Activated T-helper 1 cell treated with anti-CD3 and anti-CD28 coated beads, Interleukin-12 subunit alpha, Interleukin-12 subunit beta, Interleukin-2, Interleukin-4 antibody, amounts not matched to agents 30 ng/mL and 10 ng/mL and 1 ng/mL, durations not matched to agents 14 hours and 24 hours and 36 hours (primary cell): ENCODE measurements at places on chromosomes 13 and 19. TPM values are rescaled to one million over a fixed set of nuclear protein-coding genes. Genes with fewer than 3 reads are reported as not detected.
A peak's percentile ranks its signal among the peaks of the same experiment; 100 is the strongest.

GRCh38 chr19:1943661-1944087, 2.7 kb downstream of the CSNK1G2 start:
- H3K27me3 ChIP-seq, result no peaks in the 10 kb centered on the region
- no peak for DNase-seq
- H3K4me3 ChIP-seq, result peak overlapping the region; percentile 95
- peaks cover 9% of the 10 kb centered on the region for H3K36me3 ChIP-seq
- H3K27ac ChIP-seq, result peak overlapping the region; percentile 93
- peaks cover 23% of the 10 kb centered on the region for H3K4me1 ChIP-seq

The OR7C1 gene
- not detected in 2 replicates for total RNA-seq

The PCDH17 gene
- total RNA-seq, result 0.05 and 0.07 TPM in 2 replicates

The CKAP2 gene
- 36.9 and 37.3 TPM in 2 replicates for total RNA-seq

DNA sequence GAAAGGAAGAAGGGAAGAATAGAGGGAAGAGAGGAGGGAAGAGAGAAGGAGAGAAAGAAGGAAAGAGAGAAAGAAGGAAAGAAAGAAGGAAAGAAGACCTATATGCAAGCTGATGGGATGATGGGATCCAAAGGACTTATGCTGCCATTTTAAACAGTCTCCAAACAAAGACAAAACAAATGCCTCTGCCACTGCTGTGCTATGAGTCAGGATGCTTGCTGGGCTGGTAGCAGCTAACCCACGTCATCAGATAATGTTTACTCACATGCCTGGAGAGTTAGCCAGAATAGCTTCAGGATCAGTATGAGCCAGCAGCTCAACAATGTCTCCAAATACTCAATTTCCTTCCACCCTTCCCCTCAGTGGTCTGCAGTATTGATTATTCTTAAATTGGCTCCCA, 12.0 kb upstream of the ZNF274 start:
- DNase-seq, result no peak
- H3K4me1 ChIP-seq, result no peaks in the 10 kb centered on the region
- no peak overlapping the region for H3K27ac ChIP-seq
- H3K4me3 ChIP-seq, result no peak overlapping the region
- H3K27me3 ChIP-seq, result no peaks in the 10 kb centered on the region

DNA sequence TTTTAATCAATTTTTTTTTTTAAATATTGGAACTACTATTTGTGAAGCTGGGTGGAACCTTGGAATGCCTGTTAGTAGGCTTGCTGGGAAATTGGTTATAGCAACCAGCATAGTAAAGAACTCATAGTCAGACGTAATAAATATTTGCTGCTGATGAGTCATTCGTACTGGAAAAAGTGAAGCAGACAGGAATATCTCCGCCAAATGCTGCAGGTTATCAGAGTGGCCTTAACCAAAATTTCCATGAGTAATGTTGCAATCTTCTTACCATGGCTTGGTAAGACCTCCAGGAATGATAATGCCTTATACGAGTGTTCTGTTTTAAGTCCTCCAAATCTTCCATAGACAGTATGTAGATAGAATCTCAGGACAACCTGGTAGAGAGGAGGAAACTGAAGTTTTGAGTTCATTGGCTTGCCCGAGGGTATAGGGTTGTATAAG, 34.2 kb downstream of the MBNL2 start:
- DNase-seq, result no peak
- peaks cover 15% of the 10 kb centered on the region for H3K36me3 ChIP-seq
- no peaks in the 10 kb centered on the region for H3K27me3 ChIP-seq
- H3K4me3 ChIP-seq, result no peak overlapping the region
- peaks cover 69% of the 10 kb centered on the region for H3K4me1 ChIP-seq
- peak overlapping the region; percentile 87 for H3K27ac ChIP-seq

The DKKL1 gene
- not detected in 2 replicates for total RNA-seq

GRCh38 chr13:20782116-20782708, 8.5 kb upstream of the EEF1AKMT1 start:
- H3K4me3 ChIP-seq, result no peak overlapping the region
- peaks cover 28% of the 10 kb centered on the region for H3K36me3 ChIP-seq
- no peaks in the 10 kb centered on the region for H3K27me3 ChIP-seq
- H3K27ac ChIP-seq, result no peak overlapping the region
- no peak for DNase-seq

DNA sequence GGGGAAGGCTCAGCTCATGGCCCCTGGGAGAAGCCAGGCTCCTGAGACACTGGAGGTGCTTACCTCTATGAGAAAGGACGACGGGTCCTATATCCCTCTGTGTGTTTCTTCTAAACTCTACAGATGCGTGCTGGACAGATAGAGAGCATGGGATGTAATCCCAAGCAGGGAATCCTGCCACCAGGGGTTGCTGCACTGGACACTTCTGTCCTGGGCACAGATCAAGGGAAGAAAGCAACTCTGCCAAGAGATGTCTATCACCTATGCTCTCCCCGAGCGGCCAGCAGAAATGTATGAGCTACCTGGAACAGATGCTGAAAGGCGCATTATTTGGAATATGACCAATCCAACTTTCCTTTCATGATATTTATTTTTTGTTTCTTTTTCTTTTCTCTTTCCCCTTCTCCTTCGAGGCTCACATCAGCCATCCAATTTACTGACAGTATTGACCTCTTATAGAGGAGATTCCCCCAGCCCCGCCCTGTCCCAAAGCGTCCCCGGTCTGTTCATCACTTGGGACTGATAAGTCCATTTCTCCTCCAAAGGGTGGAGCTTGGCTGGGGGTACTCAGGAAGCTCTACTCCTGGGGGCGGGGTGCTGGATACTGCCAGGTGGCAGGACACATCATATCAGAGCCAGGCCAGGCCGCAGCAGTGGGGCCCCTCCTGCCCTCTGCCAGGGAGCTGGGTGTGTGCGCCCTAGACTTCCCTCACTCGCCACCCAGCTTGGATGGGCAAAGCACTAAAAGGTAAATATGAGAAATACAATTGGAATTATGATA, 34.2 kb downstream of the TSHZ3 start:
- H3K27ac ChIP-seq, result no peak overlapping the region
- H3K4me3 ChIP-seq, result no peak overlapping the region
- no peak for DNase-seq
- H3K27me3 ChIP-seq, result peaks cover 3% of the 10 kb centered on the region

The GATAD2A gene
- 139 and 142 TPM in 2 replicates for total RNA-seq

The RYR1 gene
- total RNA-seq, result 2.6 and 3.8 TPM in 2 replicates

- H3K27me3 ChIP-seq, result peaks cover 28% of the 10 kb centered on the region
- no peak overlapping the region for H3K4me3 ChIP-seq
- no peaks in the 10 kb centered on the region for H3K36me3 ChIP-seq
- no peaks in the 10 kb centered on the region for H3K4me1 ChIP-seq
- no peak overlapping the region for H3K27ac ChIP-seq
Observed at GRCh38 chr19:44807162-44807561, 1.7 kb upstream of the BCAM start.

The KLK2 gene
- total RNA-seq, result not detected in 2 replicates

The PDX1 gene
- not detected in 2 replicates for total RNA-seq

DNA sequence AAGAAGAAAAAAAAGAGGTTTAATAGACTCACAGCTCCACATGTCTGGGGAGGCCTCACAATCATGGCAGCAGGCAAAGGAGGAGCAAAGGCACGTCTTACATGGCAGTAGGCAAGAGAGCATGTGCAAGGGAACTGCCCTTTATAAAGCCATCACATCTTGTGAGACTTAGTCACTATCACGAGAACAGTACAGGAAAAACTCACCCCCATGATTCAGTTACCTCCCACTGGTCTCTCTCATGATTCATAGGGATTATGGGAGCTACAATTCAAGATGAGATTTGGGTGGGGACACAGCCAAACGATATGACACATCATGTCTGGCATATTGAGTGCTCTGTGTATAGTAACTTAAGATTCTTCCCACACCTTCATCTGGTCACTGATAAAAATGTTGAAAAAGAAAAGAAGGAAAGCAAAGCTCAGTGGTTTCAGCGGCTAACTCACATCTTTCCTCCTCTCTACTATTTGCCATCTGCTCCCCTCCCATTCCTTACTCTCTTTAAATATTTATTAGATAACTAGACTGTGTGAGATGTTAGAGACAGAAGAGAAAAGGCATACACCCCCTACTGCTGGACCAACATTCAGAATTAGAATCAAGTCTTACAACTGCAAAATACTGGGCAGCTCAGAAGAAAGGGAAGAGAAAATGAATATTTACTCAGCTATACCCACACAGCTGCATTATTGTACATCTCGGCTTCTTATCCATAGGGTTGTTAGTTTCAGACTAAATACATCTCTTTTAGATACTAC, 60.1 kb upstream of the AKAP11 start:
- no peak for DNase-seq
- H3K4me3 ChIP-seq, result no peak overlapping the region

DNA sequence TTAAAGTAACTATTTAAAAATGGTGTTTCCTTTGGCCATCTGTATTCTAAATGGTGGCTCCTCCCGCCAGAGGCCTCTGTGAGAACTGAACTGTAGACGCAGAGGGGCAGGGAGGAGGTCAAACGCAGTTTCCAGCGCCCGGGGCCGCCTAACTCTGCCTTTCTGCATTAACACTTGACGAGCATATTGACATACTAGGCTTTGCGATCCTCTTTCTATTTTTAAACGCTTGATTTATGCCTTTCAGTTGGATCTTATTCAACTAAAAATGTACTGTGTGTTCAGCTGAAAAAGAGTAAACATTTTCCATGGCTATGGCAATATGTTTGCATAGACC, 74.7 kb downstream of the SPACA7 start:
- no peaks in the 10 kb centered on the region for H3K4me1 ChIP-seq
- H3K27me3 ChIP-seq, result no peaks in the 10 kb centered on the region
- H3K36me3 ChIP-seq, result no peaks in the 10 kb centered on the region
- no peak for DNase-seq
- H3K4me3 ChIP-seq, result no peak overlapping the region
- no peak overlapping the region for H3K27ac ChIP-seq

- H3K4me3 ChIP-seq, result no peak overlapping the region
- H3K27ac ChIP-seq, result no peak overlapping the region
- peaks cover 86% of the 10 kb centered on the region for H3K4me1 ChIP-seq
- DNase-seq, result no peak
- no peaks in the 10 kb centered on the region for H3K27me3 ChIP-seq
- peaks cover 37% of the 10 kb centered on the region for H3K36me3 ChIP-seq
Observed at GRCh38 chr13:99299920-99300341, 7.3 kb downstream of the GPR183 start.

DNA sequence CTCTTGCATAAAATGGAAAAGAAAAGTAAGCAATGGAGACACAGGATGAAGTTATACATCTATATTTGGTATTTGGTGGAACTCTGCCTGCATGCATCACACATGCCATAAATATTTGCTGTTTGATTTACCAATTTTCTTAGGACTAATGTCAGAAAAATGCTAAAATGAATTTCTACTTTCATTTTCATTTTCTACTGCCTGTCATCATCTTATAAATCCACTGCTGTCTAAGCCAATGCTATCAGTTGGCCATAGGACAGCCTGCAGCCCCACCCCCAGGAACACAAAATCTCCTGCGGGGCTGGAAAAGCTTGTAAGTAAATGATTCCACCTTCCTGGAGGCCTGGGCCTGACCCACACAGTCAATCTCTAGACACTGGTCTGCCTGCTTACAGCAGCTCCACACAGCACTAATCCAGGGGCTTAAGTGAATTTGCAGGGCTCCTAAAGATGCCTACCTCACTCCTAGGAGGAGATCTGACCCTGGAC, 122.0 kb downstream of the ENOX1 start:
- H3K27ac ChIP-seq, result no peak overlapping the region
- H3K36me3 ChIP-seq, result no peaks in the 10 kb centered on the region
- no peak for DNase-seq
- peaks cover 10% of the 10 kb centered on the region for H3K4me1 ChIP-seq

DNA sequence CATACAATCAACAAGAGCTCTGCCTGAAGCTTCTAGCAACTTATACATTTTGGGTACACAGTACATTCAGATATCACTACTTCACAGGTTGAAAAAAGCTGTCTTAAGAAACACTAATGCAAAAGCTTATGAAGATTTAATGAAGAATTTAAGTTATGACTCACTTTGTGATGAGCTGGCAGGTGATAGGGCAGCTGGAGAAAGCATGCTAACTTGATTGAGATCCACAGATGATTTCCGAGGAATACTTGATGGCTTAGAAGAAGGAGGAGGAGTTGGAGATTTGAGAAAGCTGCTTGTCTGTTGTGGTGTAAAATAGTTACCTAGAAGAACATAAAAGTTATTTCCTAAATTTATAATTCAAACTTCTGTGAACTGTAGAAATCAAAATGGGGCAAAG, 23.3 kb downstream of the EXOSC8 start:
- H3K36me3 ChIP-seq, result peaks cover 24% of the 10 kb centered on the region
- H3K27ac ChIP-seq, result no peak overlapping the region
- DNase-seq, result no peak
- no peaks in the 10 kb centered on the region for H3K27me3 ChIP-seq
- H3K4me1 ChIP-seq, result no peaks in the 10 kb centered on the region

GRCh38 chr19:7099597-7099921, 30.1 kb downstream of the ZNF557 start:
- H3K27me3 ChIP-seq, result peaks cover 4% of the 10 kb centered on the region
- H3K4me1 ChIP-seq, result peaks cover 13% of the 10 kb centered on the region
- peak overlapping the region; percentile 88 for H3K4me3 ChIP-seq
- no peak for DNase-seq
- peak overlapping the region; percentile 85 for H3K27ac ChIP-seq

DNA sequence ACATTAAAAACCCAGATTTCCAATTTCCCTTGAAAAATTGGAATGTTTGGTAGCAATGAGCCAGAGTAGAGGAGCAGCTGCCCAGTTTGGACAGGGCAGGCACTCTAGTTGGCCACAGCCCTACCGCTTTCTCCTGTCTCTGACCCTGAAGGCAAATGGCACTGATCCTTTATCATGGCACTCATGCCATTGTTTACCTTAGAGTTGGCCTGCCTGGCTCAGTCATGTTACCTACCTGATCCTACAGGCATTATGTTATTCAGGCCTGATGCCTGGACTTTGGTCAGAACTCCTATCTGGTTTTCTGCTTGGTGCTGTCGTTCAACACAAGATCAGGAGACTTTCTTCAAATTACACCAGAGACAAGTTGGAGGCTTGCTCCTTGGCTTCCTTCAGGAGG, 24.9 kb upstream of the TDRD3 start:
- no peak for DNase-seq
- no peaks in the 10 kb centered on the region for H3K36me3 ChIP-seq
- H3K4me1 ChIP-seq, result no peaks in the 10 kb centered on the region
- H3K4me3 ChIP-seq, result no peak overlapping the region

The HIPK4 gene
- not detected in 2 replicates for total RNA-seq
